ENCODE measurements at places on chromosomes 2 and 18. TPM values are rescaled to one million over a fixed set of nuclear protein-coding genes. Genes with fewer than 3 reads are reported as not detected.

Gene INHBB
- not detected for total RNA-seq

DNA sequence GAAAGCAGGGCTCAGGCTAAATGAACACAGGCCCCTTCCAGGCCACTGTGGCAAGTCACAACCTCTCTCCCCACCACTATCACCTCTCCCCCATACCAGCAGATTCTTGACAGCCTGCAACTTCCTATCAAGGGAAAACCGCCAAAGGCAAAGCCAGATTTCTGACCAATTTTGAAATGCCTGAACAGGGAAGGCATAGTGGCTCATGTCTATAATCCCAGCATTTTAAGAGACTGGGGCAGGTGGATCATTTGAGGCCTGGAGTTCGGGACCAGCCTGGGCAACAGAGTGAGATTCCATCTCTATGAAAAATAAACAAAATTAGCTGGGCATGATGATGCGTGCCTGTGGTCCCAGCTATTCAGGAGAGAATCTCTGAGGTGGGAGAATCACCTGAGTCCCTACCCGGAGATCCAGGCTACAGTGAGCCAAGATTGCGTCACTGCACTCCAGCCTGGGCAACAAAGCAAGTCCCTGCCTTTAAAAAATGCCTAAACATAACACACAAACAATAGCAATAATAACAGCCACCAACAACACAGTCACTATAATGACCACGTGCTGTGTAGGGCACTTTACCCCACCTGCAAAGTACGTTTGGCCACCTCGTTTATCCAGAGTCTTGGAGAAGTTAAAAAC is 75.5 kb upstream of the GLI2 start:
- no peak for DNase-seq

- no peak for DNase-seq
Measured at GRCh38 chr18:74492259-74492658, 3.9 kb upstream of the CNDP2 start.

DNA sequence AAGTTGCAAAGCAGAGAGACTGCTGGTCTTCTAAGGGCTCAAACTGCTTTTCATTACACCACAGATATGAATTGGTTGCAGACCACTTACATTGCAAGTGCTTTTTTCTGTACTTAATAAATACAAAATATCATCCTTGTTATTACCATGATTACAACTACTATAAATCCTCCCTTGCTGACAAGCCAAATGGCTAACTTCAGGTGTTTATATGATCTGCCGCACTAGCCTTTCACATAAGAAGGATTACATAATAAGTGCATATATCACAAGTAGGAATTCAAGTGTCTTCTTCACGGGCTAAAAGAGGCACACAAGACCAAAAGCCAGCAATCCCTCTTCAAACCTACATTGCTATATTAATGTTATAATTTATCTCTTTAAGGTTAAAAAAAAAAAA is 373.0 kb downstream of the ZEB2 start:
- no peak for DNase-seq

GRCh38 chr2:12014088-12014960 is 267.9 kb downstream of the LPIN1 start:
- no peak for DNase-seq

DNA sequence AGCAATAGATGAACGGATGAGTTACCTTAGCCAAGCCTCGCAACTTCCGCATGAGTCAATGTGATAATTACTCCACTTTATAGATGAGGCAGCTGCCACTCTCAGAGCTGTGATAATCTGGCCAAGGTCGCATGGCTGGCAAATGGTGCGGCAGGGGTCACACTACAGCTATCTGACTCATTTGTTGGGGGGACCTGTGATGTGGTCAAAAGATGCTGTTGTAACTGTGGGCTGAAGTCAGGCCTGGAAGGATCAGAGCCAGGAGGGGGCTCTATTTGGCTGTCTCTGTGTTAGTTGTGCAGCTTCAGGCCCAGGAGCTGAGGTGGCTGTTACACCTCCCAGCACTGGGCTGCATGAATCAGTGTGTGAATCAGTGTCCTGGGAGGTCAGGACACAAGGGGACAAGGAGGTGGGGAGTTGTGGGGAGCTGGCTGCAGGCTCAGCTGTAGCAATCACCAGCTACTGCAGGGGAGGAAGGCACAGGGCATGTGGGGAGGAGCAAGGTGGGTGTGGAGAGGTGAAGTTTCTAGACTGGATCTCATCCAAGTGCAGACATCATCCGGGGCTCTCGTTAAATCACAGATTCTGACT is 33.1 kb downstream of the NGEF start:
- no peak for DNase-seq

- DNase-seq = no peak
Measured at GRCh38 chr18:58847383-58848071, 17.1 kb upstream of the ZNF532 start.

DNA sequence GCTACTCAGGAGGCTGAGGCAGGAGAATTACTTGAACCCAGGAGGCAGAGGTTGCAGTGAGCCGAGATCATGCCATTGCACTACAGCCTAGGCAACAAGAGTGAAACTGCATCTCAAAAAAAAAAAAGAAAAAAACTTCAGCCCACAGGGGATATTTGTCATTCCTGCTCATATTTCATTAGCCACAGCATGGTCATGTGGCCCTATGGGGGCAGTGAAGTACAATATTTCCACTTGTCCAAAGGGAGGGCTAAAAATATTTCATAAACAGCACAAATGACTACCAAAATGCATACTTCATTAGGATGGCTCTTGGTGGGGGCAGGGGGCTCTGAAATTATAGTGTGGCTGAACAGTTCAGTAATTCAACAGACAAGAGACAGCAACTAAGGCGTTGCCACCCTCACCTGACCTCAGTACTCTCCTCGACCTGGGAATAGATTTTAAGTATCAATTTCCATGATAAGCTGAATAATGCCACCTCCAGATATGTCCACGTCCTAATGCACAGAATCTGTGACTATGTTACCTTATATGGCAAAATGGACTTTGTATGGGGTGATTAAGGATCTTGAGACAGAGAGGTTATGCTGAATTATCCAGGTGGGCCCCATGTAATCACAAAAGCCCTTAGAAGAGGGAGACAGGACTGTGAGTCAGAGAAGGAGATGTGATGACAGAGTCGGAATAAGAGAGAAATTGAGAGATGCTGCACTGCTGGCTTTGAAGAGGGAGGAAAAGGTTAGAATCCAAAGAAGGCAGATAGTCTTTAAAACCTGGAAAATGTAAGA is 158.2 kb upstream of the CRIM1 start:
- DNase-seq = no peak

- peak; percentile 43 for DNase-seq
Measured at GRCh38 chr18:79520478-79521390, 125.0 kb downstream of the NFATC1 start.

Measured in CD8-positive, alpha-beta memory T cell (primary cell).